ENCODE measurements at places on chromosomes 16 and 17.

DNA sequence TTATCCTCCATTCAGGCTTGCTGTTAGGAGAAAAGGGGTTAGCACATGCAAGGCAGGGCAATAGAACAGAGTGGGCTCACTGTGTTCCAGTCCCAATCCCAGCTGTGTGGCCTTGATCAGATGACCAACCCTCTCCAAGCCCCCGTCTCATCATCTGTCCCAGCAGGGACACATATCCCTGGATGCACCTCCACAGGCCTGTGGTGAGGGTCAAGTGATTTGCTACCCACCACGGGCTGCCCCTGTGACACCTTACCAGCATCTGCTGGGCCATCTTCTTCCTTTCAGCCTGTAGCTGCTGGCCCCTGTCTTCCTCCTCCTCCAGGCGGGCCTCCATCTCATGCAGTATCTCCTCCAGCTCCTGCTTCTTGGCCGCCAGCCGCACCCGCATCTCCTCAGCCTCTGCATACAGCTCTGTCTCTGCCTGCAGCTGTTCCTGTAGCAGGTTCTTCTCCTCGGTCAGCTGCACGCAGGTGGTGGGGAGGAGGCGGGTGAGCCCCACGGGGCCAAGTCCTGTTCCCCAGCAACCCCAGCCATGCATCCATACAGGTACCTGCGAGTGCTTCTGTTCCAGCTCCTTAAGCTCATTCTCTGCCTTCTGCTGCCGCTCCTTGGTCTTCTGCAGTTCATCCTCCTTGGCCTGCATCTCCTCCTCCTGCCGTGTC, 91.3 kb downstream of the NDE1 start:
- DNase-seq: no peak

GRCh38 chr16:57349212-57350031, 9.2 kb upstream of the CCL22 start:
- DNase-seq: no peak

DNA sequence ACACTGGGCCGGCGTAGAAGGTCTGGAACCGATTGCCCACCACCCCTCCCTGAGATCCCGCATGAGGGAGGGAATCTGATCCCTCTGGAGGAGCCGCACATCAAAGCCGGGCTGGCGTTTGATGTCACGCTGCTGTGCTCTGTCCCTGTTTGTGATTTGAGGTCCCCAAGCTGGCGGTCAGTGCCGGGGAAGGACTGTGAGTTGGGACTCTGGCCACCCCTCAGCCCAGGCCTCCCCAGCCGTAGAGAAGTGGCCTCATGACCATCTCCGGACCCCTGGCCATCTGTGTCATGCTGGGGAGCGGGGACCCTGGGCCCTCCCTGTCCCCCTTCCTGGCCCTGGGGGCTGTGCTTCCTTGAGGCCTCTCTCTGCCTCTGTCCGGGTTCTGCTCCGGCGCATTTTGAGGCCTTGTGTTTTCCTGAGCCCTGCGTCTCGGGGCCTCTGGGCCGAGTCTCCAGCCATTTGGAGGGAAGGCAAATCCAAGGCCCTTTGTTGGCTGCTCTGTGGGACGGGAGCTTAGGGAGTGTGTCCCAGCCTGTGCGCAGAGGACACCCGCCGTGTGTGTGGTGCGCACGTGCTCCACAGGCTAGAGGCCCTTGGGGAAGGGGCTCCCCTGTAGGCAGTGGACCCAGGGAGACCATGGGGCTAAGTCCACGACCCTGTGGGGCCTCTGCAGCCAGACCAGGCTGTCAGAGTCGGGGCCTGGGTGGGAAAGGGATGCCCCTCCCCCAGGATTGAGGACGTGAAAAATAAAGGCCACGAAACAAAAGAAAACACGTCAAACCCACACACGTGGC, 15.1 kb downstream of the ASPSCR1 start:
- DNase-seq: no peak

DNA sequence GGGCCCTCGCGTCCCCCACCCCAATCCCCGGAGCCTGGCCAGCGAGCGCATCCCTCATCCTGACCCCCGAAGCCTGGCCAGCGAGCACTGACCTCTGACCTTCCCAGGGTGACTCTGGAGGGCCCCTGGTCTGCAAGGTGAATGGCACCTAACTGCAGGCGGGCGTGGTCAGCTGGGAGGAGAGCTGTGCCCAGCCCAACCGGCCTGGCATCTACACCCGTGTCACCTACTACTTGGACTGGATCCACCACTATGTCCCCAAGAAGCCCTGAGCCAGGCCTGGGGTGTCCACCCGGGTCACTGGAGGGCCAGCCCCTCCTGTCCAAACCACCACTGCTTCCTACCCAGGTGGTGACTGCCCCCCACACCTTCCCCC, 2.3 kb downstream of the TPSD1 start:
- DNase-seq: no peak

GRCh38 chr16:58709333-58709732, 24.8 kb upstream of the SLC38A7 start:
- no peak for DNase-seq

GRCh38 chr17:40722241-40722640, 18.7 kb upstream of the KRT24 start:
- DNase-seq: no peak

- no peak for DNase-seq
Measured at GRCh38 chr16:57910696-57911095, 60.2 kb downstream of the CNGB1 start.

GRCh38 chr16:79001156-79001967, 599.2 kb downstream of the MAF start:
- no peak for DNase-seq

DNA sequence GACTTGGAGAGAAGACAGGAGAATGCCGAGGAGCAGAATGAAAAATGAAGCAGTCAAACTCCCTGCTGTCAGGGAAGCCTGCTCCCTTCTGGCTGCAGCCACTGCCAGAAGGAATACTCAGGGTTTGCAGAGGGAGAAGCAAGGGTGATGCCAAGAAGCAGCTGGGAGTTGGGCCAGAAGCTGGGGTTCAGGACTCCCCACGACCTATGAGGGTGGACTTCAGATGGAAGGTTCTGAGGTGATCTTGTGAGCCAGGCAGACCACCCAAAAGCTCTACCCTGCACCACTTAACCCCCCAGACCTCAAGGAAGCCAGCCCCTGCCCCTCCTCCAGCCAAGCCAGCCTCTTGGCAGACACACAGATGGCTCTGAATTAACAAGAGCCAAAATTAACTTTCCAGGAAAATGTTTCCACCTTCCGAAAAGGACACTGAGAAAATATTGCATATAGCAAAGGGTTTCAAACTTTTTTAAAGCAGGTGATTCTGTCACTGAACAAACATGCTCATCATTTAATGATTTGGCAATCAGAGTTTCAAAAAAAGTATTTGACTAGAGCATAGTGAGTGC, 126.0 kb upstream of the ERCC4 start:
- no peak for DNase-seq

DNA sequence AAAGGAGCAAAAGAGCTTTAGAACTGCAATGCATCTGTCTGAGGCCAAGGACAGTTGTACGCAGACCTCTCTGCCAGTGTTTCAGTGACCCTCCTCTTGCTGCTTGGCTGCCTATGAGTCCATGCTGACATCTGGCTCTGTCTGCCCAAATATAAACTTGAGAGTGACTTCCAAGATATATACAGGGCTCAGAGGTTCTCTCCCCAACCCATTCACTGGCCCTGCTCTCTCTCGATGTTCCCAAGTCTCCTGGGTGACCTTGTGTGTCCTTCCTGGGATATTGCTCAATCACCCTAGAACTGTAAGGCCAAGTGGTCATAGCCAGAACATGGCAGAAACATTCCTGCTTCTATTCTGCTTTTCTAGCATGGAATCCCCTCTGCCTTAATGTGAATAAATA, 716.3 kb downstream of the WWOX start:
- DNase-seq: no peak

DNA sequence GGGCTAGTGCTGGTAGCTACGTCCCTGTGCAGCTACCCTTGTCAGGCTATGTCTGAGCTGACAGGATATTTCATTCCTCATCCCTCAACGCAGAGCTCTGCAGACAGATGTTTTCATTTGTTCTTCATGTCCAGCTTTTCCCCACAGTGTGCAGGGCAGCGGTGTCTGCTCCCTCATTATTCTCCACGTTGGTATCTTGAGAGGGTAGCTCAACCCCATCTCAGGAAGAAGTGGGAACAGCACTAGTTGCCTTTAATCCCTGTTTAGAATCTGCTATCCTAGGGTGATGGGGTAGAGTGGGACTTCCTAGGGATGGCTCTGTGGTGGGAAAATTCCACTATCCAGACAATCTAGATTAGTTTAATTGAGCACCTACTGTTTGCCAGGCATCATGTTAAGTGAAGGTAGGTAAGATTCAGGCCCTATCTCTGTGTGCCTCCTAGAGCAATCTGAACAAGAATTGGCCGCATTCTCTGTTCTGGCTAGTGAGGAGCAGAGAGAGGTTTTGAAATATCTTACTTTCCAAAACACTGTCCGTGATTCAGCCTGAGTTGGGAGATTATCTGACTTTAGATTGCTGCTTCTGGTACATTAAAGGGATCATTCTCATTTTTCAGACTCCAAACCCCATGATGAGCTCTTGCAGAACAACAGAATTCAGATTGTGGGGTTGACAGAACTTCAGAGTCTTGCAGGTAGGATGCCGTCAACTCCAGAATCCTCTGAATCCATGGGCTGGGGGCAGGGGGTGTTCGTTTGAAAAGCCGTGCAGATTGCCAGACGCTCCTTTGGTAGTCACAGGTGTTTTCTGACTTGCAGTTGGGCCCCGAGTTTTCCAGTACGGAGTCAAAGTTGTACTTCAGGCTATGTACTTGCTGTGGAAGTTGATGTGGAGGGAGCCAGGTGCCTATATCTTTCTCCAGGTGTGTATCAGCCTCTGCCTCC, 963 bp downstream of the ALG1 start:
- DNase-seq: no peak

- no peak for DNase-seq
Measured at GRCh38 chr17:34571428-34572130, 7.8 kb upstream of the TMEM132E start.

DNA sequence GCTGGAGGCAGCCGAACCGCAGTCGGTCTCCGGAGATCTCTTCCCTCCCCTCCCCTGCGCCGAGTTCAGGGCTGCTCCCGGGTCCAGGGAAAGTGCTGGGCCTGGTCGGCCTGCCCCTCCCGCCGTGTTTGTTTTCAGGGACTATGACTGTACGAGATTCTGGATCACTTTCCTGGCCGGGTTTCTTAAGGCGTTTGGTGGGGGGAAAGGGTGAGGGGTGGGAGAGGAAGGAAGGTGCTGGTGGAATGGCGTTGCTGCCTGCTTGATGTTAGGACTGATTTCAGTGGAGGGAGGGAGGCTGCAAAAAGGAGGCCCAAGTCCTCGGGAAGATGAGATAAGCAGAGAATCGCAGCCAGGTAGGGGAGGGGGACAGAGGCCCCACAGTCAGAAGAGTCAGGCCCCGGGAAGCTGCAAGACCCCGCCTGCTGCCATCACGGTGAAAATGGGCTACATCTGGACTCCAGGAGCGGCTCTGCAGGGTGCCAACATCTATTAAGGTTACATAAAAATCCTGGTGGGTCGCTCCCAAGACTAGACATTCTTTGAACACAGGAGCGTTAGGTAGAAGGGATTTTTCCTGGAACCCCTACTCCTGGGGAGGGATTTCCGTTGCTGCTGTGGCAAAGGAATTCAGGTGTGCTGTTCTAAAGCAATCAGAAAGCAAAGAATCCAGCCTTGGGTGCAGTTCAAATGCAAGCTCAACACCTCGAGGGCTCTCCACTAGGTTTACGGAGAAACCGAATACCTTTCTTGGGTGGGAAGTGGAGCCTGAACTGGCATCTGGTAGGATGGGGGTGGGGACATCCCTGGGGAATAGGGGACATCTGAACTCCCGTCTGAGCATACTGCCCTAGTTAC, 1.2 kb downstream of the ARHGAP44 start:
- no peak for DNase-seq

DNA sequence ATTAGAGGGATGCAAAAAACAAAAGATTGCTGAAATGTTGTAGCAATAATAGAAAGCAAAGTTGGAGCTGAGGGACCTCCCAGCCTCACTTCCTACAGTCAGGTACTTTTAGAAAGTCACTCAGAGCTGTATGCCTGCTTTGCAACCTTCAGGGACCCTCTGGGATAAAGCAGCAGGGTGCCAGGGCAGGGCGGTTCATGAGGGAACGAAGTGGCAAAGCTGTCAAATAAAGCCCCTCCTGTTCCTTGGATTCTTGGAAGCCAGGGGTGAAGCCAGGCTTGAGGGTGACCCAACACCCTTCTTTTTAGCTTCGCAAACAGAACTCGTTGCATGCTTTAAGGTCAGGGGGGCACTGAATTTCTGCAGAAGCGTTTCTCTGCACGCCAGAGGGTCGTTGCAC, 767 bp downstream of the ATP2C2 start:
- no peak for DNase-seq

Data from SW 1271 (cell line).